Activated T-cell treated with anti-CD3 and anti-CD28 coated beads, Interleukin-2, amount 50 U/mL, for 72 hours (primary cell): ENCODE measurements at places on chromosomes 3 and 15.

DNA sequence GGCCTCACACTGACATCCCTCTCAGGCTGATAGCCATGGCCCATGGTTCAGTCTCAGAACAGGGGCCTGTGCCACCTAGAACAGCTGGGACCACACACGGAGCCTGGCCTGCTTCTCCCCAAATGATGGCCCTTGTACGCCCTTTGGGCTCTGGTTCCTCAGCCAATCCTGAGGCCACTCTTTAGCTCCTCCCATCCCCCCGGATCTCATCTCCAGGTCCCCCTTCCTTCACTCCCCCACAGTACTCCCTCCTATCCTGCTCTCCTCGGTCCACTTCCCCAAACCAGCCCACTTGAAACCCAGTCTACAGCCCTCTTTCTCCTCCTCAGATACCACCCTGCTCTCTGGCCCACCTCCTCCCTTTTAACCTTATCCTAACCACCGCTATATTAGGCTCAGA lies 17.8 kb upstream of the ZFYVE19 start:
- no peak for DNase-seq

GRCh38 chr3:126216416-126216815 lies 36.0 kb upstream of the ALDH1L1 start:
- no peak for DNase-seq

DNA sequence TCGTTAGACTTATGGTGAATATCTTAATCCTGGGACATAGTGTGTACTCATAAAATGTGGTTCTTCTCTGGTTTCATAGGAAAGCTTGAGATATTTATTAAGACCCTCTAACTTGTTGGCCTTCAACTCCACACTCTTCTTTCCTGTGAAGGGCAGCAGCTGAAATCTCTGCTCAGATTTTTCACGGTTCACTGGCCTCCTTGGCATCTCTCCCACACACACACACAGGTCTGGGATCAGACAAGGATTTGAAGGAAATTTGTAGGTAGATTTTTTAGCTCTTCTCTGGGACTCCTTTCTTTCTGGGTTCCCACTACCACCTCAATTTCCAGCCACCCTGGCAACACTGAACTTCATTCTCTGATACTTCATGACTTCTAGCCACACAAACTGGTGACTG lies 70.2 kb downstream of the MYRIP start:
- no peak for DNase-seq

- no peak for DNase-seq
These were observed 103.8 kb upstream of the GALNT15 start for GRCh38 chr3:16070707-16071106.

DNA sequence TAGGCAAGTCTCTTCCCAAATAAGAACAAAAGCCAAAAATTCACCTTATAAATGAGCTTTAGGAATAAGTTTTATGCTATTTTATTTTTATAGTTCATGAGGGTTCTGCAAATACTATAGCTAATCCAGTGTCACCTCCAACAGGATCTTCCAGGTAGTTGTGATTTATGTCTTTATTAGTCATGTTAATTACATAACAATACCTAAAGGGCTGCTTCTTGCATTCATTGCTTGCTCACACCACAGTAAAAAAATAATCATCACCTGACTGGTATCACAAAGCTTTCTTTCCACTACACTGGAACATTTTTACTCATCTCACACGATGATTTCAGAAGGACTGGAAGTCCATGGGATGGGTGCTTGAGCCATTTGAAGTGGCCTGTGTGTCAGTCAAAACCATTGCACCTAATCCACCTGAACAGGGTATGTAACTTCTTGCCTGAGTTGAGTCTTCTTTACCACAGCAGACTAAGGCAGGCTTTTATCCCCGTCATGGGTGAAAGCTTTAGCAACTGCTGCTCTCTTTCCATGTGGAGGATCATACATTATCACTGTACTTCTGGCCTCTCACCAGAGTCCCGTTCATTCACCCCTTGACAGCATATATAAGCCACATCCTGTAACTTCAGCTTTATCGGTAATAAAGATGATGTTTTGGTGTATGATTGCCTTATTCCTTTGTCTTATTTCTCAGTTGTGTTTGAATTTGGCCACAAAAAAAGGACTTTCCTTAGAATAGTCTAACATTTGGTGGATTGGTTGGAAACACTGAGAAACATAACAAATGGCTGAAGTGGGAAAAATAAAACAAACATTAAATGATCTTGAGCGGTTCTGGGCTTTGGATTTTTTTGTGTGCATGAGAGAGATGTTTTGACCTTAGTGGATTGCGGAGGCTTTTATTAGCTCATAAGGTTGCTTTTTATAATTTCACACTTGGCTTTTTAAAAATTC lies 382.6 kb upstream of the THBS1 start:
- DNase-seq, result no peak

GRCh38 chr15:100021653-100022052 lies 288.4 kb upstream of the LYSMD4 start:
- no peak for DNase-seq

GRCh38 chr3:101778385-101779046 lies 495 bp upstream of the NXPE3 start:
- DNase-seq, result no peak

GRCh38 chr3:14550651-14551611 lies 10.8 kb upstream of the GRIP2 start:
- no peak for DNase-seq
